ENCODE measurements at places on chromosomes 16 and 17.

DNA sequence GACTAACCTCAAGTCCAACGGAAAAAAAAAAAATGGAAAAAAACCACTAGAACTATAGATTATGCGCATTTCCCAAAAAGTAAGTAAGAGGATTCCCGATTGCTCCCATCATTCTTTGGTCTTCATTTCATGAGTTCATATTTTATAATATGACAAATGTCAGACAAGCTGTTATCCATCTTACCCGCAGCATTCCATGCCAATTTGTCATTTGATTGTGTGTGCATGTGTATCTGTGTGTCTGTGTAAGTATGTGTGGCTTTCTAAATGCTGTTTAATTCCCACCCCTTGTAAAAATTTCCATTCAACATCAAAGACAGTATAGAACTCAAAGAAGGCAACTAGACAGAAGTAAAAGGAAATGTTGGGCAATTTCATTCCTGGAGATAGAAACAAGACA lies 434.1 kb downstream of the CDH11 start:
- no peak for DNase-seq

- peak; percentile 86 for DNase-seq
Observed at GRCh38 chr17:47821424-47822391, at the start of gene OSBPL7. OSBPL7 (minus strand) TSS chr17:47821794; CDS start chr17:47820278, 1,516 bp downstream.

DNA sequence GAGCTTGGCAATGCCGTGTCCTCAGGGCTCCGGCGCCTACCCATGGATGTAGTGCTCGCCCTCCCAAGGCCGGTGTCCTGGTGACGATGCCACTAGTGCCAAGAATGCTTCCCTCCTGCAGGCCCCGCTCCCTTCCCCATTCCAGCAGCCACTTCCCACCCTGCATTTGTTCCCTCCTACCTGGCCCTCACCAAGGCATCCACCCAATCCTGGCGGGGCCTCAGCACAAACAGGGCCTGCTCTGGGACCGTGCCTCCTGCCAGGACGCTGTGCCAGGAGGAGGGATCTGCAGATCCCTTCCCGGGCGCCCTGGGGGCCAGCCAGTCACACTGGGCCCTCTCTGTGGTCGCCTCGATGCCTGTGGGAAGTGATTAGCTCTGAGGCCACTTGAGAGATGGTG lies 25.1 kb downstream of the ABR start:
- DNase-seq, result no peak

- peak; percentile 68 for DNase-seq
Observed at GRCh38 chr16:85309656-85310587, 197.7 kb upstream of the CIBAR2 start.

GRCh38 chr17:48510761-48511604 lies 19.8 kb downstream of the HOXB1 start:
- DNase-seq, result peak; percentile 62

GRCh38 chr16:57373117-57373947 lies 1.0 kb downstream of the CX3CL1 start:
- no peak for DNase-seq

DNA sequence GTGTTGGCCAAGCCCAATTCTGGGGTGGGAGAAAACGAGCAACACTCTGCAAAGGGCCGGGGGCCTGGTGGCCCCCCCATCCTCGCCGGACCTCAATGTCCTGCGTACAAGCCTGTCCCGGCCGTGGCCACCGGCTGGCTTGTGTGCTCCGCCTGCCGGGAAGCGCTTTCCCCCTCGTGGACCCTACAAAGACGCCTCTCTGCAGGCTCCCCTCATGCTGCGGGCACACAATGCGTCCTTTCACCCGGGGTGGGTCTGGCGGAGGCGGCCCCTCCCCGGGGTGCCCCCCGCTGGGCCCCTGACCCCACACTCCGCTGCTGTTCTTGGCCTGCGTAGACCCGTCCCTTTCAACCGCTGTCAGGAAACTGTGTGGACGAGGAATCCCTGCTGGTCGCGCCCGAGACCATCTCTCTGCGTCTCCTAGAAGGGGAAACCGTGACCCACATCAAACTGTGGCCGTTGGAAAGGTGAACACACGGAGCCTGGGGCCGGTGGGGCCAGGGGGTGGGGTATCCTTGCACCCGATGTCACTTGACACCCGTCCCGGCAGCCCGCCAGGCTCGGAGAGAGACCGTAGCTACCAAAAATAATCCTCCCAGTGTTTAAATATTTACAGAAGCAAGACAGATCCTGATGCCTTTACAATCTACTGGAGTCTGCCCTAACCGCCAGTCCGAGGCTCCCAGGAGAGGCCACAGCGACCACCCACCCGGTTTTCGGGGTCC lies 43.6 kb downstream of the TBC1D16 start:
- peak; percentile 75 for DNase-seq

DNA sequence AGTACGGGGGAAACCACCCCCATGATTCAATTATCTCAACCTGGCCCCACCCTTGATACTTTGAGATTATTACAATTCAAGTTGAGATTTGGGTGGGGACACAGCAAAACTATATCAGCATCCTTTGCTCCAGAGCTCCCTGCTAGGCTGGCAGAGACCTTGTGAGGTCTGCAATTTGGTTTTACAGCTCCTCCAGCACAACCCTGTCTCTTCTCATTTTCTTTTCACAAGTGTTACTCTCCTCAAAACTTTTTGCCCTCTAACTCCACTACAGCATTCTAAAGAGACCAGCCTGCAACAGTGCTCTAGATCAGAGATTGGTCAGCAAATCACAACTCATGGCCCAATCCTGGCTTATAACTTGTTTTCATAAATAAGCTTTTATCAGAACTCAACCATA lies 114.0 kb downstream of the USP31 start:
- no peak for DNase-seq

GRCh38 chr17:73625991-73626673 lies 18.1 kb downstream of the SDK2 start:
- no peak for DNase-seq

DNA sequence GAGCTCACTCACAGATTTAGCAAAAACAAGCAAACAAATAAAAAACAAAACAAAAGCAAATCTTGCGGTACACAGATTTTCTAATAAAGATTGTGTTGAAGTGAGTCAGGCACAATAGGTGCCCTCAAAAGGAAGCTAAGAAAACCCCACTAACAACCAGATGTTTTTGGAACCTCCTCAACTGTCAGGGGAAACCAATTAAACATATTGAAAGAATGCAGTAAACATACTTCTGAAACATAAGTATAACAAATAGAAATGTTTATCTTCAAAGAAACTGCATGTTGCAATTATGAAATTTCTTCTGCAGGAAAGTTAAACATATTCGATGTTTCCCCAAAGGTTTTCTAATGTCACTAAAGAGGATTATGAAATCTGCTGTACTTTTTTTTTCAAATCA lies 110.5 kb upstream of the CORO6 start:
- no peak for DNase-seq

DNA sequence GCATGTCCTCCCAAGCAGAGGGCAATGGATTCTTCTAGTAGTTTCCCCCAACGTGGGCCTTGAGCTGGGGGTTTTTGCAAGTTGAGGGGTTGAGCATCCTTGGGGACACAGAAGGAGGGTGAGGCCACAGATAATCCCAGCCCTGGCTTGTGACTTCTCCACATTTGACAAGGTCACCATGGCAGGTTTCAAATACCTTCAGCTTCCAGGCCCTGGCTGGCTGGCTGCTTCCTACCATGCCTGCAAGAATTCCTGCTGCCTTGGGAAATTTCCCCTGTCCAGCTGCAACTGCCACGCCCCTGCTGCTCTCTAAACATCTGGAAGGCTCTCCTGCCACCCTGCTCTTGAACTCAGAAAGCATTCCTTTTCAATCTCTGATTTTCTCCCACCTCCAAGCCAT lies 41.3 kb downstream of the HS3ST2 start:
- DNase-seq, result no peak

DNA sequence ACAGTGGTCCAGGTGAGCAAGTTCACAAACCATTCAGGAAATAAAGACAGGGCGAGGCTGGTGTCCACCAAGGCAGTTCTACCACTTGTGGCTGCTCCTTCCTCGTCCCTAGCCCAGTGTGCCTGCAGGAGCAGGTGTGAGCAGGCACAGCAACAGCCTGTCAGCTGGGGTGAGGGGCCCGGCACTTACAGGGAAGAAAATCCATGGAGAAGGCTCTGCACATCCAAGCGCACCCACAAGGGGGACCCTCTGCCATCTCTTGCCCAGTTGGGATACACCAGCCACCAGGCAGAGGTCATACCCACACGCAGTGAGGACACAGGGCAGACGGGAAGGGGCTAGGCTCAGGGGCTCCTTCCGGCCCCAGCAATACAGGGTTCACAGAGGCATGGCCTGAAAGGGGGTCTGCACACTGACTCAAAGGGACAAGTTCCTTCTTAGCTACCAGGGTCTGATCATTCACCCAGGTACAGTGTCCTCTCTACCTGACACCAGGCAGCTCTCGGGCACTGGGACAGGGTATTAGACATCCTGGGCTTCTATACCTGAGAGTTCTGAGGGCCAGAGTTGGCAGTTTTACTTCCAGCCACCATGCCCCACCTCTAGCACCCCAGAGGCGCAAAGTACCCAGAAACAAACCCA lies 27.0 kb downstream of the CDIP1 start:
- no peak for DNase-seq

DNA sequence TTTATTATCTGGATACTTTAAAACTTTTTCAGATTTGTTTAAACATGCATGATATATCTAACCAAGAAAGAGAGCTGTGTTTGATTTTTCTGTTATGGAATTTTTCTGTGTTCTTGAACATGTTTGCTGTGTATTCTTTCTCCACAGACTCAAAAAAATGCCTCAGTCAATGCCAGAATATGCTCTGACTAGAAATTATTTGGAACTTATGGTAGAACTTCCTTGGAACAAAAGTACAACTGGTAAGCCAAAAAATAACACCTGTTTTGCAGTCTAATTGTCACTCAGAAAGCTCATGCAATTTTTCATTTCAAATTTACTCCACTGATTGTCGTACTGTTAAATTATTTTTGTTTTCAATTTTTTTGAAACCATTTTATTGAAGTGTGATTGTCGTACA lies 15.3 kb upstream of the ABCC11 start:
- DNase-seq, result no peak

DNA sequence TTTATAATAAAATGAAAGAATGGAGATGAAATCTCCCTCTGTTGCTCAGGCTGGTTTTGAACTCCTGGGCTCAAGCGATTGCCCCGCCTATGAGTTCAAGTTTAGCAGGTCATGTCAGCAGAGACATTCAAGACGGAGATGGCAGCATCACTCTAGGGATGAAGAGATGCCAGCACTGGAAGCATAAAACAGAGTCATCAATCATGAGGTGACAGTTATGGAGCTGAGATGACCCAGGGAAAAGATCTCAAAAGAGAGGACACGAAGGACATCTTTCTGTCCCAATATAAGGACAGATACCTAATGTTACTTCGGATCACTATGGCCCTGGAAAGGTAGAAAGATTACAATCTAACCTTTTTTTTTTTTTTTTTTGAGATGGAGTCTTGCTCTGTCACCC lies 11.0 kb upstream of the LCMT1 start:
- DNase-seq, result no peak

- no peak for DNase-seq
Observed at GRCh38 chr17:79776376-79777119, 1.4 kb upstream of the CBX2 start.

DNA sequence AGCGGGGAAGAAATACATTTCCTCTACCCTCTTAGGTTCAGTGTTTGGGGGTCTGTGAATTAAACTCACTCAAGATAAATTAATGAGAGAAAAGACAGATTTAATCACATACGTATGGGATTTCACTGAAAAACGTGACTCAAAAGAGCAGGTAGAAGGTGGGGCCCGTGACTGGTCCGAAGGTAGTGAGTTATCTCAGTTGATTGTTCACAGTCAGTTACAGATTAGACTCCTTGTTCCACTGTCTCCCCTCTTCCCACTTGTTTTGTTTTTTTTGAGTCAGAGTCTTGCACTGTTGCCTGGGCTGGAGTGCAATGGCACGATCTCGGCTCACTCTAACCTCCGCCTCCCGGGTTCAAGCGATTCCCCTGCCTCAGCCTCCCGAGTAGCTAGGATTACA lies 301.2 kb downstream of the SEC14L1 start:
- DNase-seq, result peak; percentile 71

DNA sequence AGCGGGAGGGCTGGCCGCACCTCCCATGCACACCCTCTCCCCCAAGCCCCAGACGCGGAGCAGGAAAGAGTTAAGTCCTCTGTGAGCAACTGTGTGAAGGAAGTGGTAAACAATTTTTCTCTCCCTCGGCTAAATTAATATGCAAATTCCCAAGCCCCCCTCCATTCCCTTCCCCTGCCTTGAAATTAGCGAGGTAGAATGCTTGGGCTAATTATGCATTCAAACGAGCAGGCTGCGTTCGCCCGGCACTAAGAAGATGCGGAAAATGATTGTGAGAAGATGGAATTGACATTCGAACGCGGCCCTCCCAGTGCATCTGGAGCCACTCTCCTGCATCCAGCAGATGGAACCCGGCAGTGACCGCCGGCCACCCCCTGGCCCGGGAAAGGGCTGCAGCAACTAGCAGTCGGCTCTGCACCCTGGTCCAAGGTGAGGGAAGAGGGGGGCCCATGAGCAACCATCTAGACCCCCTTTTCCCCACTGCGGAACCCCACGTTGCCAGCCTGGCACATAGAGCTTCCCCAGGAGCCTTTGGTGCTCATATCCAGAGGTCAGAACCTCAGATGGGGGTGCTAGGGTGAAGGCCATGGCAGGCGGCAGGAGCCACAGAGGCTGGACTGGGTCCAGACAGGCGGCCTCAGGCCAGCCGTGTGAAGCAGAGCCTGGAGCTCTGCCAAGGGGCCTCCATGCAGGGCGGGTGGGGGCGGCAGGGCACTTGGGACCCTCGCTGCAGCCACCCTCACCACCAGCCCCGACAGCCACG lies 49.1 kb upstream of the ACSF3 start:
- DNase-seq, result no peak

DNA sequence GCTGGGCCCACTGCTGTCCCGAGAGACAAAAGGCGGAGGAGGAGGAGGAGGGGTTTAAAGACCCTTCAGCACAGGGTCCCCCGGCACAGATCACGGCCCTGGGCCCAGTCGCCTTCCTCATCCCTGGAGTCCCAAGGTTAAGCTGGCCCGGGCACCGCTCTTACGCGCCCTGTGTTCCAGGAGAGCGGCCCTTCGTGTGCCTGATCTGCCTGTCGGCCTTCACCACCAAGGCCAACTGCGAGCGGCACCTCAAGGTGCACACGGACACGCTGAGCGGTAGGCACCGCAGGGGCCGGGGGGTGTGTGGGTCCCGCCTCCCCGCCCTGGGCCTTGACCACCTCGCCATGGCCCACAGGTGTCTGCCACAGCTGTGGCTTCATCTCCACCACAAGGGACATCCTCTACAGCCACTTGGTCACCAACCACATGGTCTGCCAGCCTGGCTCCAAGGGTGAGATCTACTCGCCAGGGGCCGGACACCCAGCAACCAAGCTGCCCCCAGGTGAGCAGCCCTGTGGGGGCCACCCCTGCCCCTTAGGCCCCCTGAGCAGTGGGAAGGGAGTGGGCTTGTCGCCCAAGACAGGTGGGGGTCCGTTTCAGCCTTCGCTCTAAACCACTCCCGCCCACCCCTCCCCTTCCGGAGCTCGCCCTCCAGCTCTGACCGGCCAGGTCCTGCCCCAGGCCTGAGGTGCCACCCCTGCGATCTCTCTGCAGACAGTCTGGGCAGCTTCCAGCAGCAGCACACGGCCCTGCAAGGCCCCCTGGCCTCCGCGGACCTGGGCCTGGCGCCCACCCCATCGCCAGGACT lies 37.6 kb upstream of the ZC3H18 start:
- DNase-seq, result no peak

GRCh38 chr17:41586863-41587495 lies at the start of gene KRT14:
KRT14 (minus strand) TSS chr17:41586895; CDS start chr17:41586834, 61 bp downstream.
- DNase-seq, result no peak

GRCh38 chr17:83010206-83011200 lies 68.9 kb upstream of the METRNL start:
- no peak for DNase-seq
